ENCODE measurements at places on chromosomes 4 and X. TPM values are rescaled to one million over a fixed set of nuclear protein-coding genes. Genes with fewer than 3 reads are reported as not detected.
A peak's percentile ranks its signal among the peaks of the same experiment; 100 is the strongest.

The DNAAF6 gene
- not detected for total RNA-seq

The CORIN gene
- total RNA-seq: not detected

The F8A2 gene
- total RNA-seq: not detected

- no peak for DNase-seq
These were observed 252.9 kb downstream of the CRLF2 start for GRCh38 chrX:959595-959994.

DNA sequence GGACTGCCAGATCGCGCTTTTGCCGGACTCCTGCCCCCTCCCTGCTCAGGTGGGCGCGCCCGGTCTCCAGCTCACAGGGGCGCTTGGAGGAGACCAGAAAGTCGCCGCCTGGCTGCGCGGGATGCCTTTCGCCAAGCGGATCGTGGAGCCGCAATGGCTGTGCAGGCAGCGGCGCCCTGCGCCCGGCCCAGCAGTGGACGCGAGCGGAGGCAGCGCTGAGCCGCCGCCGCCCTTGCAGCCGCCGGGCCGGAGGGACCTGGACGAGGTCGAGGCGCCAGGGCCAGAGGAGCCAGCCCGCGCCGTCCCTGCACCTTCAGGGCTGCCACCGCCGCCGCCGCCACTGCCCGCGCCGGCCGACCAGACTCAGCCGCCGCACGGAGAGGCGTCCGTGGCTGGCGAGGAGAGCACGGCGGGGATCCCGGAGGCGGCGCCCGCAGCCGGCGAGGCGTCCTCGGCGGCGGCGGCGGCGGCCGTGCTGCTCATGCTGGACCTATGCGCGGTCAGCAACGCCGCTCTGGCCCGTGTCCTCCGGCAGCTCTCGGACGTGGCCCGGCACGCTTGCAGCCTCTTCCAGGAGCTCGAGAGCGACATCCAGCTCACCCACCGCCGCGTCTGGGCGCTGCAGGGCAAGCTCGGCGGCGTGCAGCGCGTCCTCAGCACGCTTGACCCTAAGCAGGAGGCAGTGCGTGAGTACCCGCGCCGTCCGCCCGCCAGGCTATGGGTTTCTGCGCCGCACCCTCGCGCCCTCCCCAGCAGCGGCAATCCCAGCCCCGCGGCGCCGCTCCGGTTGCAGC, 834 bp downstream of the NHS start:
- DNase-seq: peak; percentile 46

GRCh38 chr4:104596189-104596588, 101.5 kb upstream of the CXXC4 start:
- DNase-seq: no peak

DNA sequence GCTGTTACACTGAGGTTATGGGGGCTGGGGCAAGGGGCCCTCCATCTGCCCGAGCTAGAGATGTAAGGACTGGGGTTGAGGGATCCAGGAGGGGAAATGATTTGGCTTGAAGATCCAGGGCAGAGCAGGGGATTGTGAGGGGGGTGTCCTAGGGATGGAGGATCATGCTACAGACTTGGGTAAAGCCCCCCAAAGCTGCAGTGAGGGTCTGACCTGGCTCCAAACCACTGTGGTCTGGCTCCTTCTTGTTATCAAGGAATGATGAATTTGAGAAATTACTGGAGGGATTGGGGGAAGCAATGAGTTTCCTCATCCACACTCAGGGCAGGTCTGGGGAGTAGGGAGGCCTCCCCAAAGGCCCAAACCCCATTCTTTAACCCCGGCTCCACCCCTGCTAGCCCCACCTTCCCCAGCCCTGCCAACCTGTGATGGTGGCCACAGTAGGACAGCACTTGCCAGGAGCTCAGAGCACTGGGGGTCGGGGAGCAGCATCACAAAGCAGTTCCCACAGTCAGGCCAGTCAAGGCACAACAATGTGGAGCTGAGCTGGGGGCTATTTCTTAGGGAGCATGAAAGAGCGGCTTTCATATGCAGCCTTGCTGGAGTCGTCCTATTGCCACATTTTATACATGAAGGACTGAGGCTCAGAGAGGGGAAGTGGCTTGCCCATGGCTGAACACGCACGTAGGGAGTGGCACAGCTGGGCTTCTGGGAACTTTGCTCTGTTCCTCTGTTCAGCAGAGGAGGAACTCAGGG, 165.5 kb downstream of the EFNB1 start:
- DNase-seq: no peak

- DNase-seq: peak; percentile 11
These were observed 293.8 kb downstream of the IQCM start for GRCh38 chr4:149521611-149522425.

GRCh38 chr4:162056990-162057389, 106.8 kb downstream of the FSTL5 start:
- DNase-seq: no peak

DNA sequence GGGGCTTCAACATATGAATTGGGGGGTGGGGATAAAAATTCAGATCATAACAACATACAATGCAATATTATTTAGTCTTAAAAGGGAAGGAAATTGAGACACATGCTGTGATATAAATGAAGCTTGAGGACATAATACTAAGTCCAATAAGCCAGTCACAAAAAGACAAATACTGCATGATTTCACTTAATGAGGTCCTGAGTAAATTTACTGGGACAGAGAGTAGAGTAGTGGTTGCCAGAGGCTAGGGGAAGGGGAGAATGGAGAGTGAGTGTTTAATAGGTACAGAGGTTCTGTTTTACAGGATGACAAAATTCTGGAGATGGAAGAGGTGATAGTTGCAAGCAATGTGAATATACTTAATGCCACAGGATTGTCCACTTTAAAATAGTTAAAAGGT, 89.2 kb upstream of the RAPGEF2 start:
- no peak for DNase-seq
